ENCODE measurements at places on chromosomes 13 and 19. TPM values are rescaled to one million over a fixed set of nuclear protein-coding genes. Genes with fewer than 3 reads are reported as not detected.

Gene PRODH2
- not detected for total RNA-seq

Gene RGS9BP
- 0.42 TPM for total RNA-seq

Gene ZNF497
- 0.78 TPM for total RNA-seq

Gene LYPD5
- 3.1 TPM for total RNA-seq

Gene HS6ST3
- total RNA-seq, result not detected
